ENCODE measurements at places on chromosomes 11 and 22.

- no peak for DNase-seq
These were observed 43.1 kb upstream of the RASSF10 start for GRCh38 chr11:12966002-12966401.

GRCh38 chr22:31139066-31139465 is 1.2 kb downstream of the PLA2G3 start:
- DNase-seq = no peak

DNA sequence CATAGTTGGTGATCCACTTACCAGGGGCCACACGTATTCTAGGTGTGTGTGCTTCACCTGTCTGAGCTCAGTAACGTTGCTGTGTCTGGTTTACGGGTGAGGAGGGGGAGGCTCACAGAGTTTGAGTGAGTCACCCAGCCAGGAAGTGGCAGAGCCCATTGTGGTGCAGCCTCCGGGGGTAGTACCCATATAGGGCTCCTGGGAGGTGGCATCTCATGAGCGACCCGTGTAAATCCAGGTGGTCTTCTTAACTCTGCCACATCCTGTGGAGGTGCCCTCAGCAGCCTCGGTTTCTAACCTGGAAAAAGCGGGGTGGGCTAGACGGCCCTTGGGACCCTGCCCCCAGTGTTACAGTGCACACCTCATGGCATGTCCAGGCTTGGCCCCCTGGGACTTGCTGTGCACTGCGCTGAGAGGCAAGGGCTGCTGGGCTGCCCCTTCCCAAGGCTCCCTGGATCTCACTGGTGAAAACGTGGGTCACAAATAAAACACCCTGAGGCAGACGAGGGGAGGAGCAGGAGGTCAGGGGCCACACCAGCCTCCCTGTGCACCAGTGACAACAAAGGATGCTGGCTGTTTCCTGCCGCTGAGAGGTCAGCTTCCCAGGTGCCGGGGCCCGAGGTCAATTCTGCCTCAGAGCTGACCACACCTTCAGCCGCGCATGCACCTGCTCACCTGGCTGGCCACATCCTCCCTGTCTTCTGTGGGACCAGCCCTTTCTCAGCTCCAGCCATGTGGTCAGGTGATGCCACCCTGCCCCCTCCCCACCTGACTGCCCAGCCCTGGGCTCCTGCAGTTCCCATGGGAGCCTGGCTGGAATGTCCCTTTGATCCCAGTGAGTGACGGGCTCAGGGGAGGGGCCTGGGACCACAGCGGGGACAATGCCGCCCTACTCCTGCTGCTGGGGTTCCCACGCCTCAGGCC is 305.1 kb downstream of the CTTN start:
- DNase-seq = no peak

GRCh38 chr11:93213622-93214021 is 15.8 kb upstream of the SLC36A4 start:
- no peak for DNase-seq

DNA sequence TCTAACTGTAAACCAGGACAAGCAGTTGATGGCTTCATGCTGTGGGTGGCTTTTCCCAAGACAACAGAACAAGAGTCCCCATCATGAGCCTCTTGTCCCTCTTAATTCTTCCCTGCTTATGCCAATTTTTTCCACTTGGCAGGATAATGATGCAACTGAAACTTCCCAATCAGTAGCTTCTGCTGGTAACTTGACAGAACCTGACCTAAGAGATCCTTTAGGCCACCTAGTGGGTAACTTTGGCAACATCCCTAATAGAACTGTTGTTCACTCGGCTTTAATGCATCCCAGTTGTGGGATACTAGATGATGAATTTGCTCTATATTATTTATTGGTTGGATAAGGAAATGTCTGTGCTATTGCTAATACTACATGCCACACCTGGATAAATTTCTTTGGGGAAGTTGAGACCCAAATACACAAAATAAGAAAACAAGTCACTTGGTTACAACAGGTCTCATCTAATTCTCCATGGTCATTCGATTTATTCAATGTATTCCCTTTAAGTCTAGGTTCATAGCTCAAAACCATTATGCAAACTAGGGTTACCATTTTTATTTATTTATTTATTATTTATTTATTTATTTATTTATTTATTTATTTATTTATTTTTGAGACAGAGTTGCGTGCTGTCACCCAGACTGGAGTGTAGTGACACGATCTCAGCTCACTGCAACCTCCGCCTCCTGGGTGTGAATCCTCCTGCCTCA is 41.4 kb upstream of the NFAM1 start:
- DNase-seq = no peak

GRCh38 chr11:64787526-64788320 is 9.4 kb upstream of the SF1 start:
- no peak for DNase-seq

GRCh38 chr11:1123970-1124369 is 33.8 kb upstream of the MUC5AC start:
- no peak for DNase-seq

DNA sequence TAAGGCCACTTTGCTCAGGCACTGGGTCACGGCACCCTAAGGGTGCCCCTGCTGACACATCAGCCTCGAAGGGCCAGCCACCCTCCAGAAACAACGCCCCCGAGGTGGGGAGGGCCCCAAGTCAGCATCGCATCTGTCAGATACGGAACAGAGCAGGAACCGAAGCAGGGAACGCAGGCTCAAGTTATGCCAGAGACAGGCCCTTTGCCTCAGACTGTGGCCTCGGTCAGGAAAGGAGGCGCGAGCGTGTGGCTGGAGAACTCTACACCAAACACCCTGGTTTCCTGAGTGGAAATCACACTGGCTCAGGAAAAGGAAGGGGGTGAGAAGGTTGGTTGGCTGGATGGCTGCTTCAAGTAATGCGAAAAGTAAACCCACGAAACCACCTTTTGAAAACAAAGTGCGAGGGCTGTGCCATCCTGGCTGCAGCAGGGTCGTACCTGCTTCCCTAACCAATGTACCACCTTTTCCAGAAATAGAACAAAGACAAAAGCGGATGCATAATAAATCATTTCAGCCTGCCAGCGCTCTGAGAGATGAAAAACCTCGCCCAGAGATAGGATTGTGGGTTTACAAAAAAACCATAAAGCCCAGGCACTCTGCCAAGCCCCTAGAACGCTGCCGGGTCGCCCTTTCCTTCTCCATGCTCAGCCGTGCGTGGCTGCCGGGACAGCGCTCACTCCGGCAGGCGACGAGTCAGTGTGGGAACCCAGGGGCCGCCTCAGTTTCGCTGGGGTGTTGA is 38.6 kb downstream of the TRMU start:
- no peak for DNase-seq

GRCh38 chr11:33713151-33713855 is 12.7 kb upstream of the C11orf91 start:
- DNase-seq = no peak

DNA sequence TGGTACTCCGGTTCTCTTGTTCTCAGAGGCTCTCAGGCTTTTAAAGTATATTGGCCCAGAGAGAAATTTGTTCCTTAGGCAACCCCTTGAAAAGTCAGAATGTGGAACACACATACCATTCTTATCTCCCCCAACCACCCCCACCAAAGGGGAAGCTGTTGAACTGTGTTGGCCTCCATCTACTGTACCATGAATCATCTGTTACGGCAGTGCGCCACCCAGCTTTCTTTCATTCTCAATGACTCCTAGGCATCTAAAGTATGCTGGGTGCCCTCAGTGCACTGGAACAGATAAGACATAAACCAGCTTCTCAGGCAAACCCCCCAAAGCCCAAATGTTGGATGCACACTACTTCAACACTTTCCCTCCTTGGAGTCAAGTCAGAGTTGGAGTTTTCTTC is 696.2 kb upstream of the TENM4 start:
- DNase-seq = no peak

DNA sequence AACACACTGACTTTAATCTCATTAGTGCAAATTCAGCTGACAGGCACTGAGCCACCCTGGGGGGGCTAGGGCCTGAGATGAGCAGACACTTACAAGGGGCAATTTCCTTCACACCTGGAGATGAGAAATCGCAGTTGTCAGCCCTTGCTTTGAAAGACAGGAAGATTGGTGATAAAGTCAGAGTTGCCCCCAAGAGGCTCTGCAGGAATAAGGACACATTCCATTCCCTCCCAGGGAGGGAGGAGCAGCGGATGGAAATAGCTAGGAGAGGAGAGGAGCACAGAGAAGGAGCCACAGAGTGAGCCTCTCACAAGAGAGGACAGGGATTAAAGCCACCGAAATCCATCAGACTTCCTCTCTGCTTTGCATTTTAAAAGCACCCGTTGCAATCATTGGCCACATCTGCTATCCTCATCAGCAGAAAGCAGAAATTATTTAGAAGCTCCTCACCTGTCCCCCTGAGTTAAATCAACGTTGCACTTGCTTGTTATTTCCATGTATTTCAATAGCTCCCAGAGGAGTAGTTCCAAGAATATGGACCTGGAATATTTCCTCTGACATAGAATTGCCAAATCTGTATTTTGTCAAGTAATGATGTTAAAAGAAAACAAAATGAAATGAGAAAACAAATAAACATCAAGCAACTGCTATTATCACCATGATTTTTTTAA is 213.7 kb downstream of the BARX2 start:
- no peak for DNase-seq

All from stimulated activated CD8-positive, alpha-beta memory T cell treated with anti-CD3 and anti-CD28 coated beads, Interleukin-7, amount 100 ng/mL, for 24 hours (primary cell).